ENCODE measurements at places on chromosomes 12 and 14. TPM values are rescaled to one million over a fixed set of nuclear protein-coding genes. Genes with fewer than 3 reads are reported as not detected.

DNA sequence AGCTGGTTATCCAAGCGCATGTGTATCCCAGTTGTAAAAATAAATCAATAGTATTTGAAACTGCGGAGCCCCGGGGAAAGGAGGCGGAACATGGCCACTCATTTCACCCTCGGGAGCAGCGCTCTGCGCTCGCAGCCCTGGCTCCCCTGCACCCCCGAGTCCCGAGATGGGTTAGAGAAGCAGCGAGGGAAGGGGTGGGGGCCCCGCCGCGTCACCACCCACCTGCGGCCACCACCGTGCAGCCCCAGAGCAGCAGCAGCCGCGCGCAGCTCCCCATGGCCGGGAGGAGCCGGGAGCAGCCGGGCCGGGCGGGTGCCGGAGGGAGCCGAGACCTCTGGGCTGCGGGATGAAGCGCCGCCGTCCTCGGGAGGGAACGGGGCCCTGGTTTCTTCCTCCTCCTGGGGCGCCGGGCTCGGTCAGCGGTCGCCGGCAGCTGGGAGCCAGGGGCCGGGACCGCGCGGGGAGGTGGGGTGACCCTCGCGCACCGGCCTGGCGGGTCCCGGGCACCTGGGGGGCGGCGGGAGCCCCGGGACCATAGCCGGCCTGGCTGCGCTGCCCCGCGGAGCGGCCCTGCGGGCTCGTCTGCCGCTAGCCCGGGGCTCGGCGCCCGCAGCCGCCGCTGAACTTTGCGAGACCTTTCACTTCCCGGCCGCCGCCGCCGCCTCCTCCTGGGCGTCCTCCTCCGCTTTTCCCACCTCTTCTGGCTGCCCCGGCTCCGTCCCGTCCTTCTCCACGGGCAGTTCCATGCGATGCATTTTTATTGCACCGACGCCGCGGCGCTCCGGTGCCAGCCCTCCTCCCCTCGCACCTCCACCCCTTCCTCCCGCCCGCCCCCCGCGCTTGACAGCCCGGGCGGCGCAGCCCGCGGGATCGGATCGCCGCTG is at the start of gene NTN4:
Gene NTN4, minus strand, starts transcription at position 732 of the 884 bp plus-strand sequence. Its CDS starts 455 bp downstream, at position 277.
- peaks cover 11% of the 10 kb centered on the region for H3K36me3 ChIP-seq
- no peaks in the 10 kb centered on the region for H3K4me1 ChIP-seq
- peak; percentile 49 for DNase-seq
- H3K4me3 ChIP-seq = peak within 1 kb of the TSS; percentile 80

- H3K4me1 ChIP-seq = no peaks in the 10 kb centered on the region
- no peak overlapping the region for H3K4me3 ChIP-seq
- DNase-seq = no peak
- no peaks in the 10 kb centered on the region for H3K36me3 ChIP-seq
- peaks cover 28% of the 10 kb centered on the region for H3K27me3 ChIP-seq
These were observed 669 bp upstream of the WSCD2 start for GRCh38 chr12:108128221-108129016.

GRCh38 chr14:100348253-100348729 is 25.2 kb downstream of the SLC25A47 start:
- H3K4me3 ChIP-seq = no peak overlapping the region
- H3K27me3 ChIP-seq = no peaks in the 10 kb centered on the region
- H3K27ac ChIP-seq = no peak overlapping the region
- no peaks in the 10 kb centered on the region for H3K4me1 ChIP-seq
- no peak for DNase-seq

- no peaks in the 10 kb centered on the region for H3K27me3 ChIP-seq
- peaks cover 4% of the 10 kb centered on the region for H3K36me3 ChIP-seq
- H3K4me3 ChIP-seq = no peak overlapping the region
- H3K27ac ChIP-seq = no peak overlapping the region
- DNase-seq = no peak
These were observed 17.7 kb downstream of the FAM222A start for GRCh38 chr12:109731231-109731731.

DNA sequence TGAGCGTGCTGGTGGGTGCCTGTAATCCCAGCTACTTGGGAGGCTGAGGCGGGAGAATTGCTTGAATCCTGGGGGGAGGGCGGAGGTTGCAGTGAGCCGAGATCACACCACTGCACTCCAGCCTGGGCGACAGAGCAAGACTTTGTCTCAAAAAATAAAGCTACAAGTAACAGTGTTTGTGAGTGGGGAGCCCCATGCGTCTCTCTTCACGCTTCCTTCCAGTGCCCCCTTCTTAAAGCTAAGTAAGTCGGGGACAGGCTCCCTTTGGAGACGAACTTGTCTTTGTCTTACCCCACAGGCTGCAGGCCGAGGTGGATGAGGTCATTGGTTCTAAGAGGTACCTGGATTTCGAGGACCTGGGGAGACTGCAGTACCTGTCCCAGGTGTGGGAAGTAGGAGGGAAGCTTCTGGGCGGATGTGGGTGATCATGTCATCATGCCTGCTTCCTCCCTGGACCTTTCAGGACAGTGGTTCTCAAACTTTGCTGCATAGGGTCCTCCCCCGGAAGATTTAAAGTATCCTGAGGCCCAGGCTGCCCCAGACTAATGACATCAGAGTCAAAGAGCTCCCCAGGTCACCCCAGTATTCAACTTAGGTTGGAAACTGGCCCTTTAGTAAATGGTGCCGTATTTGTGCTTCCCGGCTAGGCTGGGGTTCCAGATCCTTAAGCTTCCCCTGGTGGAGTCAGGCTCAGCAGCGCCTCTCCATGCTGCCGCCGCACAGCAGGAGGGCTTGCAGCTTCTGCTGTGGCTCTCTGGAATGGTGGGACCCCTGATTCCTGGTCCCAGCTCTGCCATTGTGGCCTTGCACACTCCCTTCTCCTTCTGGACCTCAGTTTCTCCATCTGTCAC is 37.1 kb downstream of the CYP46A1 start:
- H3K4me1 ChIP-seq = no peaks in the 10 kb centered on the region
- no peaks in the 10 kb centered on the region for H3K36me3 ChIP-seq
- no peak for DNase-seq
- H3K4me3 ChIP-seq = no peak overlapping the region

DNA sequence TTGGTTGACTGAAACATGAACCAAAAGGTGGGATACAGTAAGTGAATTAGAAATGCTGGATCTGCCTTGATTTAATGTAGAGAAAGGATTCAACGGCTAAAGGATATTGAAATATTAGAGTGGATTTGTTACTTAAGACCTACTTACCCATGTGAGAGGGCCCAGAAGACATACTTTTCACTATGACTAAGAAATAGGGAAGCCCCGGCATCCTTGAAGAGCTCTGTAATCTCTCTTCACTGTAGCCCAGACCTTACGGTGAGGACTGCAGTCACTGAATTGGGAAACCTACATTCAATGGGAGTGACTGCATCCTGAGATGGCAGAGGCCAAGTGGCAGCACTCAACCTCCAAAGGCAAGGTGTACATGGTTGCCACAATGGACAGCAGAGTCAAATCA is 52.5 kb downstream of the KANSL2 start:
- no peaks in the 10 kb centered on the region for H3K36me3 ChIP-seq
- peaks cover 52% of the 10 kb centered on the region for H3K27me3 ChIP-seq
- no peaks in the 10 kb centered on the region for H3K4me1 ChIP-seq
- no peak overlapping the region for H3K27ac ChIP-seq

DNA sequence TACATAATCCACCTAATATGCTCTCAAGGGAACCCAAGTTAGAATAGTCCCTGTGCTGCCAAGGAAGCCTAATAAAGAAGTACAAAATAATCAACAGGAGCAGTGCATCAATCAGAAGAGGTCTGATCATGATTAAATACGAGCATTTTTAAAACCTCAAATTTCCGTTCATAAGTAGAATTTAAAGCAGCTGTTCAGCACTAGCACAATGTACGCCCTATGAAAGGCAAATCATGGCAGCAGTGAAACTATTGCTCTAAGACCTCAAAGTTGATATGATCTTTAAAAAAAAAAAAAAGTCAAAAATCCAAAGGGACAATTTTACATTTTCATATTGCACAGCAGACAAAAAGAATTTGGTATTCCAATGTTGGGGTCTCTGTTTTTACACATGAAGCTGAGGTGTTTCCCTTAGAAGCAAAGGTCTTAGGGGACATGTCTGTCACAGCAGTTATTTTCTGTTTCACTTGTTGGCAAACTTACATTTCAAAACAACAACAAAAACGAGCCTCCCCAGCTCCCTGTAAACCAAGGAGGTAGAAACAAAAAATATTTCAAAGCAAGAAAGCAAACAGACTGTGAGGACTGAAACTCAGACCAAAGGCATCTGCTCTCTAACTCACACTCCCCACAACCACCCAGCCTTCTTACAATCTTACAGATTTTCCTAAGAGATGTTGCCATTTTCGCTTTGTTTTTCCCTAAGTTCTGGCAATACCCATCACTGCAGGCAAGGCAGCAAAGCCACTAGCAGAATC is 28.2 kb downstream of the SOX5 start:
- no peak for DNase-seq
- H3K27ac ChIP-seq = no peak overlapping the region
- no peaks in the 10 kb centered on the region for H3K36me3 ChIP-seq
- H3K4me1 ChIP-seq = no peaks in the 10 kb centered on the region

- DNase-seq = no peak
- peaks cover 59% of the 10 kb centered on the region for H3K27me3 ChIP-seq
- no peak overlapping the region for H3K27ac ChIP-seq
- peak overlapping the region; percentile 50 for H3K4me3 ChIP-seq
- peaks cover 5% of the 10 kb centered on the region for H3K4me1 ChIP-seq
These were observed 666 bp downstream of the FMNL3 start for GRCh38 chr12:49706351-49707127.

- no peaks in the 10 kb centered on the region for H3K4me1 ChIP-seq
- H3K36me3 ChIP-seq = peaks cover 23% of the 10 kb centered on the region
- no peaks in the 10 kb centered on the region for H3K27me3 ChIP-seq
- no peak overlapping the region for H3K4me3 ChIP-seq
These were observed 18.6 kb downstream of the CSRP2 start for GRCh38 chr12:76860256-76860655.

GRCh38 chr12:65184176-65184857 is 14.9 kb downstream of the LEMD3 start:
- DNase-seq = no peak
- no peak overlapping the region for H3K4me3 ChIP-seq
- H3K36me3 ChIP-seq = peaks cover 13% of the 10 kb centered on the region
- peaks cover 24% of the 10 kb centered on the region for H3K4me1 ChIP-seq
- no peak overlapping the region for H3K27ac ChIP-seq

DNA sequence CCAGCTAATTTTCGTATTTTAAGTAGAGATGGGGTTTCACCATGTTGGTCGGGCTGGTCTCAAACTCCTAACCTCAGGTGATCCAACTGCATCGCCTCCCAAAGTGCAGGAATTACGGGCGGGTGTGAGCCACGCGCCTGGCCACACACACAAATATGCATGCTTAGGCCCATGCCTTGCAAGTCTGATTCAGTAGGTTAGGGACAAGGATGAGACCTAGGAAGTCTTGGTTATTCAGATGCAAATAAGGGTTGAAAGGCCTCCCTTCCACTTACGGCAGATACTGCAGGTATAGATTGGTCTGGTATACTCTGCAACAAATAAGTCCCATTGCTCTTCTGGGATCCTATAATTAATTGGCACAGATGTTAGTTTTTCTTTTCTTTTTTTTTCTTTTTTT is 32.9 kb downstream of the TXNRD1 start:
- peaks cover 6% of the 10 kb centered on the region for H3K36me3 ChIP-seq
- H3K27me3 ChIP-seq = no peaks in the 10 kb centered on the region

- H3K27me3 ChIP-seq = no peaks in the 10 kb centered on the region
- no peak overlapping the region for H3K4me3 ChIP-seq
- H3K36me3 ChIP-seq = peaks cover 12% of the 10 kb centered on the region
- no peaks in the 10 kb centered on the region for H3K4me1 ChIP-seq
- no peak overlapping the region for H3K27ac ChIP-seq
- DNase-seq = no peak
These were observed 84.7 kb downstream of the NTF3 start for GRCh38 chr12:5516371-5517241.

- peaks cover 27% of the 10 kb centered on the region for H3K36me3 ChIP-seq
- no peak for DNase-seq
- H3K4me3 ChIP-seq = no peak overlapping the region
- no peaks in the 10 kb centered on the region for H3K4me1 ChIP-seq
These were observed 45.8 kb downstream of the GNS start for GRCh38 chr12:64713376-64713775.

DNA sequence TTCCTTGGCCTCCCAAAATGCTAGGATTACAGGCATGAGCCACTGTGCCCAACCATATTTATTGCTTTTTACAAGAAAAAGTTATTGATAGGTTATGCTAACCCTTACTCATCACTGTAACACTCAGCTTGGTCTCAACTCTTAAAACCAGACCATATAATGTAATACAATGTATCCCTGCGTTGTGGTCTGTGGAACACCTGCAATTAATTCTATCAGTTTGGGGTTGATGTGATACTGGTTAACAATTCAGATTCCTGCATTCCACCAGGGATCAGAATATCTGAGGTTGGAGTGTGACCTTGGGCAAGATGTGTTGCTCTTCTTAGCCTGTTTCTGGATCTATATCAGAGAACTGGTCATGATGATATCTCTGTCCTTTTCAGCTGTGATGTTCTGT is 419.0 kb downstream of the RAD51B start:
- H3K27ac ChIP-seq = peak overlapping the region; percentile 42
- H3K4me3 ChIP-seq = no peak overlapping the region
- H3K27me3 ChIP-seq = no peaks in the 10 kb centered on the region
- H3K4me1 ChIP-seq = no peaks in the 10 kb centered on the region

DNA sequence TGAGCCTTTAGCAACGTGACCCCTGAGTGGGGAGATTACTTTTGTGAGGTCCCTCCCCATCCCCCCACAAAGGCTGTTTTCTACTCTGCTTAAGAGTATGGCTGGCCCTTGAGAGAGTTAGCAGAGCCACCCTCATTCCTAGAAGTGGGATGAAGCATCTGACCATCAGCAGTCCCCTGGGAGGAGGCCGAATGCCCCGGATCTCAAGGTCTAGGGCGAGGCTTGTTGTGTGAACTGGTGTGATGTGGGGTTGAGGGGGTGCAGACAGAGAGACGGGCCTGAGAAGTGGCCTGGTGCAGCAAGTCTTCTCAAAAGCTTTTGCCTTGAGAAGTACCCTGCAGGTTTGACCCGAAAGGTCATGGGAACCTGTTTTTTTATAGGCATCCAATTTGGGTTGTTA is 153.0 kb upstream of the FKBP4 start:
- H3K4me1 ChIP-seq = peaks cover 14% of the 10 kb centered on the region
- H3K4me3 ChIP-seq = no peak overlapping the region
- H3K27me3 ChIP-seq = peaks cover 38% of the 10 kb centered on the region
- no peak overlapping the region for H3K27ac ChIP-seq
- peaks cover 7% of the 10 kb centered on the region for H3K36me3 ChIP-seq

DNA sequence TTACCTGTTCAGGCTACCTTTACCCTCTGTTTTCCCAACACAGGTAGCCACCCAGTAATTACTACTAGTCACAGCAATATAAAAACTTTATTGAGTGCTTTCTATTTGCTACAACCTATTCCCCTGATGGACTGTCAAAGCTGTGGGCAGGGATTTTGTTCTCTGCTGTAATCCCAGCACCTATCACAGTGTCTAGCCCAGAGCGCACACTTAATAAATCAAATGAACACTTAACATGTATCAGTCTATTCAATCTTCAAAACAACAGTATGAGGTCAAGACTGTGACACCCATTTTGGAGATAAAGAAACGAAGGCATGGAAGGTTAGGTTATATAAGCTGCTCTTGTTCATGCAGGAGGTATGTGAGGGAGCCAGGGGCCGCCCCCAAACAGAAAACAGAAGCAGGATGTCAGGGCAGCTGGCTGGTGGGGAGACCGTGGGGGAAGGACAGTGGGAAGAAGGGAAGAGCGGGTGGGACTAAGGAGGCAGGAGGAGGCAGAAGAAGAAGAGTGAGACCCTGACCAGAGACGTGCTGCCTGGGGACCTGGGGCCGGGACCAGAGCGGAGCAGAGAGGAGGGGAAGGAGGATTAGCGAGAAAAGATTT is 1.7 kb downstream of the TNFRSF1A start:
- H3K4me3 ChIP-seq = no peak overlapping the region
- H3K27me3 ChIP-seq = no peaks in the 10 kb centered on the region
- H3K36me3 ChIP-seq = peaks cover 21% of the 10 kb centered on the region
- H3K27ac ChIP-seq = no peak overlapping the region
- peaks cover 23% of the 10 kb centered on the region for H3K4me1 ChIP-seq

The RNASE1 gene
- total RNA-seq = not detected

The FAM186B gene
- total RNA-seq = 0.30 TPM

The CCNT1 gene
- total RNA-seq = 54.3 TPM

The GUCY2C gene
- total RNA-seq = not detected

The TBX3 gene
- total RNA-seq = 6.6 TPM

The GDF3 gene
- not detected for total RNA-seq
